ENCODE measurements at places on chromosomes 2 and 18.
A peak's percentile ranks its signal among the peaks of the same experiment; 100 is the strongest.

- no peak for DNase-seq
These were observed 5.4 kb downstream of the METTL21A start for GRCh38 chr2:207619764-207620203.

DNA sequence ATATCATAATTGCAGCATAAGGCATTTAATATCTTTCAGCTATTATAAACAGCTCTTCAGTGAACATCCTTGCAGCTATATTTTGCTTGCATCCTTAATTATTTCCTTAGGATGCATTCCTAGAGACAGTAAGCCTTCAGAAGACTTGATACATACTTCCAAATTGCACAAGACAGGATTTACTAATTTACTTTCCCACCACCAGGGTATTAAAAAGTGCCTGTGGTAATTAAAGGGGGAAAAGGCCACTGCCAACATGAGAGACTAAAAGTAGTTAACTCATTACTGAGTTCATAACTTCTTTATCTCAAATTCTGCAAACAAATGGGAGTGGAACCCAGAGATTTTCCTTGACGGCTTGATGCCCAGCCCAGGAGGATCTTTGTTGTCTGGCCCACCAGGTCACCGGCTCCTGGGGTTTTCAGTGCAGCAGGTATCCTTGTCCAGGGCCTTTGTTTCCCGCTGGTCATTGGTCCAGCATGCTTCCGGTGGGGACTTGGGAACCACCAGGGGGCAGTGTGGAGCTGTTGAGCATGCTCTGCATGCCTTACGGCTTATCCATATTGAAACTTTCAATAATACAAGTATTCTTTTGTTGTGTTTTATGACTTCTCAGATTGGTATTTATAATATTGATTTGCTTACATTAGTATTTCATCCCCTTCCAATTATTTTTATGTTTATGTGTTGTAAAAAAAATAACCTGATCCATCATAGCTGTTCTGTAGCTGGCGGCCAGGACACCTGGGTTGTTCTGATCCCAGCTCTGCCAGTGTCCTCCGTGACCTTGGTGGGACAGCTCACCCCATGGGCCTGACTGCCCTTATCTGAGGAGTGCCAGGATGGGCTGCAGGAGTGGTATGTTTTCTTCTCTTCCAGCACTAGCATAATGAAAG lies 61.4 kb downstream of the TGOLN2 start:
- DNase-seq, result peak; percentile 41

- DNase-seq, result no peak
These were observed 46.3 kb downstream of the TCF7L1 start for GRCh38 chr2:85179541-85179940.

DNA sequence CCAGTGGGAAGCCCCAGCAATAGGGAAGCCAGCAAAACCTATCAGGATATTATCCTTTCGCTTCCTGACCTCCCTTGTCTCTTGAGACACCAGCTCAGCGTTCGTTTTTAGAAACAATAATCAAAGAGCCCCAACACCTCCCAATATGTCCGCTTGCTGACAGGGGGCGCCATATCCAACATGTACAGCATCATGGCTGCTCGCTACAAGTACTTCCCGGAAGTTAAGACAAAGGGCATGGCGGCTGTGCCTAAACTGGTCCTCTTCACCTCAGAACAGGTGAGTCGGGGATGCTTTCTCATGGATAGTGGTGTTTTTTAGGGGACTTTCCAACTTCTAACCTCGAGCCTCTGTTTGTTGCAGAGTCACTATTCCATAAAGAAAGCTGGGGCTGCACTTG lies 28.7 kb downstream of the GAD1 start:
- no peak for DNase-seq

DNA sequence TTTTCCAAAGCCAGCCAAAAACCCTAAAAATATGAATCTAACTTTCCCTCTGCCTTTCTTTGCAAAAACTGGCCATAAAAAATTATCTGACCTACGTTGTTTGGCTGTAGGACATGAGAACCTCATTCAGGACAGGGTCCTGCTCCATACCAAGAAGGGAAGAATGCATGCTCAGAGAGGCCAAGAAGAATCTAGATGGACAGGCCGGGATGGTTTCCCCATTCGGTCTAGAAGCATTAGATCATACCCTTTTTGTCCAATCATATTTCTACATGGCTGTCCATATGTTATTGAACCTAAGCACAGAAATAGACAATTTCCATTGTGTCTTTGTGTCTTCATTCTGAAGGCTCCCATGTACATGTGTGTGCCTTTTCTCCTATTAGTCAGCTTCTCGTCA lies 2120.4 kb upstream of the PIK3C3 start:
- no peak for DNase-seq

DNA sequence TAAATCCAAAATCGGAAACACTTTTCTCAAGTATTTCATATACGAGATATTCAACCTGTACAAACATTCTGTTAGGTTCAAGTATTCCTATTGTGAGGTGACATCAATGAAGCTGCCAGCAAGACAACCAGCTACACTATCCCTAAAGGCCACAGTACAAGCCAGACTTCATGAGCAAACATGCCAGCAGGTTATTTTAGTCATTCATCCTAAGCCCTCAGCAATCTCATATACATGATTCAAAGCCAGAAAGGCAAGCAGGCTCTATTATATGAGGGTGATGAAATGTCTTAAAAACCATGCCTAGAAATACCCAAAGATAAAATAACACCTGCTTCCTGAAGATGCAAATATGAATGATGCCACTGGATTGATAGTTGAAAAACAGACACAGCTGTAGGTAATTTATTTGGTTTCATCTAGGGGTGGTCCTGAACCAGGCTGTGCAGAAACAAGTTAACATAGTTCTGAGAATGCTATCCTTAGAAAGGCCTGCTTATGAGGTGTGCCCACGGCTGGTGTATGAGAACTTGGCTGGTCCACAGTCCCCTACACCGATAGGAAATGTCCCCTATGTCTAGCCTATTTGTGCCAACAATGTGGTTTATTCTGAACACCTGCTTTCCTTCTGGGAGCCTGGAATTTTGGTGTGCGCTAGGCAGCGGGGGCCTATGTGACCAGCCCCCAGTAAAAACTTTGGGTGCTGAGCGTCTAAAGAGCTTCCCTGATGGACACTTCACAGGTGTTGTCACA lies 48.2 kb upstream of the KIDINS220 start:
- no peak for DNase-seq

DNA sequence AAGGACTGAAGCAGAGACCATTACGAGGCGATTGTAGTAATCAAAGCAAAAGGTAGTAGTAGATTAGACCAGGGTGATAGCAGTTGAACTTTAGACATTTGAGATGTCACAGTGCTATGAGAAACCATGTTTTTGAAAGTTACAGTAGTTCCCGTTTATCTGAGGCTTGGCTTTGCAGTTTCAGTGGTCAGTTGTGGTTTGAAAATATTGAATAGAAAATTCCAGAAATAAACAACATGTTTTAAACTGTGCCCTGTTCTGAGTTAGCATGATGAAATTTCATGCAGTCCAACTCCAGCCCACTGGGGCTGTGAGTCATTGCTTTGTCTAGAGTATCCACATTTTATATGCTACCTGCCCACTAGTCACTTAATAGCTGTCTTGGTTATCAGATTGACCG lies 47.5 kb downstream of the ZNF638 start:
- DNase-seq, result no peak

DNA sequence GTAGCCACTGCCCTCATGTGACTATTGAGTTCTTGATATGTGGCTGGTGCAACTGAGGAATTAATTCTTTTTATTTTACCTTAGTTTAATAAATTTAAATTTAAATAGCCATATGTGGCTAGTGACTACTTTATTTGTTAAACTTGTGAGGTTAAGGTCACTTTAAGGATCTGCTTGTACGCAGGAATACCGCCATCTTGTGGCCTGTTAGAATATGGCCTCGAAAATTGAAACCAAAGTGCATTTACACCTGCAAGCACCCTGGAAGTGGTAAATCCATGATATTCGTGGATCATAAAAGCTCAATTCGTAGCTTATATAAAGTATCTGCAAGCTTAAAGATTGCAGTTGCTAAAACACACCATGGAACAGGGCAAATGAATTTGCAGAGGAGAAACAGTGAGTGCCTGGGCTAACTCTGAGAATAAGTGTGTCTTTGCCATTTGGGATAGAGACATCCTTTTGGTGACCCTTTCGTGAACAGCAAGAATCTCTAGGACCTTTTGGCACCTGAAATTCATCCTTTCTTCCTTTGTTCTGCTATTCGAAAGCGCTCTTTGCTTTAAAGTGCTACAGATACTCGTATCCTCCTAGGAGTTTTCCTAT lies 59.9 kb upstream of the REG3A start:
- DNase-seq, result no peak

DNA sequence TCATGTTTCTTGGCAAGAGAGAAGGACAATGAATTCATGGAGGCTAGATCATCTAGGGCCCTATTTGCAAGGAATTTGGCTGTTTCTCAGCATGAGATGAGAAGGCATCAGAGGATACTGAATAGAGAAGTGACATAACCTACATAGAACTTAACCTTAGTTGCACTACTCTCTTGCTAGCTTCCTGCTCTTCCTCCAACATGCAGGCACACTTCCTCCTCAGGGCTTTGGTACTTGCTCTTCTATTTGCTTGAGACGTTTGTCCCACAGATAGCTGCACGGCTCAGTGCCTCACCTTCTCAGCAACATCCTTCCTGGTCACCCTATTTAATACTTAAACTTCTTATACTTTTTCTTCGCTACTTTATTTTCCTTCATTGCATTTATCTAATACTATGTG lies 20.0 kb upstream of the LANCL1 start:
- no peak for DNase-seq

GRCh38 chr2:38095996-38096861 lies 20.3 kb upstream of the CYP1B1 start:
- DNase-seq, result no peak

DNA sequence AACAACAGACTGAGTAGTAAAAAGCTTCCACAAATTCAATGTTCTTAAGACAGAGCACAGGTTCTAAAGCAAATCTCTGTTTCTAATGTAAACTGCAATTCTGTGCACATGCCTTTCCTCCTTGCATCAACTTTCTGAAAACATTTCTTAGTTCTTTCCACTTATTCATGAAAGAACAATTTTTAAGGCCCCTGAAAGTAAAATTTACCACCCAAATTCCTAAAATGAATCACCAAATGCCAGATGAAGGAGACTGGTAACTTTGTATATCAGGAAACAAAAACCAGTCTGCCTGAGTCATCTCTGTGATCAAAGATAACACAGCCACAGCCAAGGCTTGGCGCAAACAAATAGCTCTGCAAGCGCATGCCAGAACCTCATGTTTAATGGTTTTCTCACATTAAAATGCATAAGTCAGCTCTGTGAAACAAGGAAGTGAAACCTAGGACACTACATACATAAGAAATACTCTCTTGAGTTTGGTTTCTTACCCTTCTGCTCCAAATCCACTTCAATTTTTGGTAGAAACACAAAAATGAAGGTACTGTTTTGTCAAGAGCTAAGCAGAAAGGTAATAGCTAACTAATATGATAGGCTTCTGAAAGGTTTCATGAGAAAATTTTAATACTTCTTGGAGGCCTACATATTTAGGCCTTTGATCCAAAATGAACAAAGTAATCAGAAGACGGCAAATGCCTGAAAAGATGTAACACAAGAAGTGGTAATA lies 169.4 kb downstream of the THADA start:
- peak; percentile 66 for DNase-seq

DNA sequence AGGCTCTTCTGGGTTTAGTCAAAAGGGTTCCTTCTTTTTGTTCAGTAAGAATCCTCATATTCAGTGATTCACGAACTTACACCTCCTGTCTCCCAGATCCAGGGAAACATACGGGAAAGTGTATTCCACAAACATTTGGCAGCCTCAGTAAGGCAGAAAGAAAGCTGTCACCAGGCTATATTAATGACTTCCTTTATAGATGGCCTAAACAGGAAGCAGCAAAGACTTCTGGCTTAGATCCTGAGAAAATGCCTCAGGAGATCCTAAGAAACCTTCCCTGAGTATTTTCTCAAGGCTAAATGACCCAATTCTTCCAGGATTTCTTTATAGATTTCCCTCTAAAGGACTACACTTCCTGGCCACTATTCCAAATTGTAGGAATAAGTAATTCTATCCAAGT lies 1995.5 kb upstream of the CELF4 start:
- no peak for DNase-seq

DNA sequence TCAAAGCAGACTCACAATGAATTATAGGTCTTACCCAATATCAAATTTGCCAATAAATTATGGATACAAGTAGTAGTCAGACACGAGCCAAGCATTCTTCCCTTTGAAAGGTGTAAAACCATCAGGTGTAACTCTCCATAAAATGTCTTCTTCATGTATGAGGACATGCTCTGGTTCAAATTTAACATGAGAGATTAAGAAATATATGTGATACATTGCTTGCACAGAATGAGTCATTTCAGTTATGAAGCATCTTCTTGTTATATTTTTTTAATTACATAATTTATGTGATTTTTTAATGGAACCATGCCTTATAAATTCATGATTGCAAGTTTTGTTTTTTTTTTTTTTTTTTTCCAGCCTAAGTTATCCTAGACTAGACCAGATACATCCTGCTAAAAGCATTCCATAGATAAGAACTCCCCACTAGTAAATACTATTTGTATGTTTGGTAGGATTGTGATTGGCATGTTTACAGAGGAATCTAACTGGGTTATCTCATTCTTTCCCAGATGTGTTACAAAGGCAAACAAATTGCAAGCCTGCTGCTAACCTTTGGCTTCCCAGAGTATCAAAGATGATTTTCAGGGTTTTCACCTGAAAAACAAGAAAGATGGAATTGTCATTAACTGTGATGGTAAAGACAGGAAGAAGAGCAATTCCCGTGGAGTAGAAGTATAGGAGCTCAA lies 621.9 kb downstream of the XIRP2 start:
- no peak for DNase-seq

DNA sequence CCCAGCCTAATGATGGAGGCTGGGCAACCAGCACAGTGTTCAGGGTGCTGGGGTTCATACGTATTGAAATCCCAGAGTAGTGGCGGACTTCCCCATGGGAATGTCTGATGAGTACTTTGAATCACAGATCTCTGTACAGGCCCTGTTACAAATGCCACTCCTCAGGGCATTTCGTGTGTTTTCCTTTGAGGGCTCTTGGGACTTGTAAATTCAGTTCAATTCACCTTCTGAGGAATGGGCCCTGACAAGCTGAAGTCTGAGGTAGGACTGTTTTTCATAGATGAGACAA lies 288 bp upstream of the RDH14 start:
- DNase-seq, result no peak

- DNase-seq, result no peak
These were observed 37.5 kb upstream of the NEB start for GRCh38 chr2:151771599-151772358.

DNA sequence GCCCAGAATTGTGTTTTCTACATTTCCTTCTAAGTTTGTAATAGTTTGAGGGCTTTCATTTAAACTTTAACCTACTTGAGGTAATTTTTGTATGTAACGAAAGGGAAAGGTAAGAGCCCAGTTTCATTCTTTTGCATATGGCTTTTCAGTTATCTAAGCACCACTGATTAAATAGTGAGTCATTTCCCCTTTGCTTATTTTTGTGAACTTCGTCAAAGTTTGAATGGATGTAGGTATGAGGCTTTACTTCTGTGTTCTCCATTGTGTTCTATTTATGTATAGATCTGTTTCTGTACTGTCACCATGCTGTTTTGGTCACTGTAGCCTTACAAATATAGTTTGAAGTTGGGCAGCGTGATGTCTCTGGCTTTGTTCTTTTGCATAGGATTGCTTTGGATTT lies 944.8 kb upstream of the CNTNAP5 start:
- no peak for DNase-seq

Data from stimulated activated CD8-positive, alpha-beta memory T cell treated with anti-CD3 and anti-CD28 coated beads, Interleukin-7, amount 100 ng/mL, for 4 hours (primary cell).